Aorta (tissue), 5 donors: ENCODE measurements at places on chromosomes 5 and 9.
A peak's percentile ranks its signal among the peaks of the same experiment; 100 is the strongest.

DNA sequence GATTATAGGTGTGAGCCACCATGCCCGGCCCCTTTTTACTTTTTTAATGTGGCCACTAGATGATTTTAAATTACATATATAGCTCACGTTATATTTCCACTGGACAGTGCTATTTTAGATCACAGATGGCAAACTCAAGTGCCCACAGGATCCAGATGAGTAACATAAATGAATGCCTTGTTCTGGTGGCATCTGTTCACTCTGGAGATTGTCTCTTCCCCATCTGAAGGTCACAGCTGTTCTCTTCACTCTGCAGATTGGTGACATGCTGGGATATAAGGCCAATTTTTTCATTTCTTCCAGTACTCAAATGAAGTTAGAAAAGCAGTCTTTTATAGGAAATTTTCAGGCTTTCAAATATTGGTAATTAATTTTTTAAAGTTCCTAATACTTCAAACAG is 160.1 kb downstream of the DOCK8 start:
- DNase-seq, result no peak

DNA sequence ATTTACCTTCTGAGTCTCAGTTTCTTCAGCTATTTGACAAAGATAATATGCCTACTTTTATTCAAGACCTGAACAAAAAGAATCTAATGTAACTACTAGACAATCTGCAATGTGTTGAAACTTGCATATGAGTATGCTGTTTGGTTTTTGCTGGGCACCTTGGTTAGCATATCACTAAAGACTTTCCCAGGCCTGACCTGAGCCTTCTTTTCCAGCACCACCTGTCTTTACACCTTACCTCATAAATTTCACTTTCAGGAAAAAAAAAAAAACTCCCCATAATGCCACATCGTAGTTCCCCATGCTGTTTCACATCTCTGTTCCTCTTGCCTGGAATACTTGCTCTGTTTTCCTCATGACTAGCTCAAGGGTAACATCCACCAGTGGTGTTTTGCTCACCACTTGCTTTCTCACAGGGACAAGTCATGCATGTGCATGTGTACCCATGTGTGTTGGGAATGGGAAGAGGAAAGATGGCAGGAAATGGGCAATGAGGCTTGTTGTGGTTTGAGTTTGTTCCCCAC is 45.6 kb upstream of the TLE4 start:
- DNase-seq, result no peak

DNA sequence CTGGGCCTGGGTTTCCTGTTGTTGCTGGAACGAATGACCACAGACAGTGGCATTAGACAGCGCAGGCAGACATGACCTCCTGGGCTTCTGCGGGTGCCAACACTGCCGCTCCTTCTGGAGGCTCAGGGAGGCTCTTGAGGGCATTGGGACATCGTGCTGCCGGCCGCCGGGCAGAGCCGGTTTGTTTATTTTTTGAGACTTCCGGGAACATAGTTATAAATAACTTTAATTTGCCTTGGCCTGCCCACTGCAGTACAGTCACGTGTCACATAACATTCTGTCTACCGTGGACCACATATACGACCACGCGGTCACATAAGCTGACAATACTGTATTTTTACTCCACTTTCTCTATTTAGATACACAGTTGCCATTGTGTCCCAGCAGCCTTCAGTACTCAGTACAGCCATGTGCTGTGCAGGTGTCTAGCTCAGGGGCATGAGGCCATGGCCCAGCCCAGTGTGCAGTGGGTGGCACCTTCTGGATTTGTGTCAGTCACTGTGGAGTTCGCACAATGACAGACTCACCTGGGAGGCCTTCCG is 8.2 kb upstream of the TOR4A start:
- DNase-seq, result peak; percentile 67

GRCh38 chr9:11962327-11962726 is 730.9 kb upstream of the TYRP1 start:
- no peak for DNase-seq

GRCh38 chr5:89444088-89444487 is 561.1 kb upstream of the MEF2C start:
- DNase-seq, result no peak

DNA sequence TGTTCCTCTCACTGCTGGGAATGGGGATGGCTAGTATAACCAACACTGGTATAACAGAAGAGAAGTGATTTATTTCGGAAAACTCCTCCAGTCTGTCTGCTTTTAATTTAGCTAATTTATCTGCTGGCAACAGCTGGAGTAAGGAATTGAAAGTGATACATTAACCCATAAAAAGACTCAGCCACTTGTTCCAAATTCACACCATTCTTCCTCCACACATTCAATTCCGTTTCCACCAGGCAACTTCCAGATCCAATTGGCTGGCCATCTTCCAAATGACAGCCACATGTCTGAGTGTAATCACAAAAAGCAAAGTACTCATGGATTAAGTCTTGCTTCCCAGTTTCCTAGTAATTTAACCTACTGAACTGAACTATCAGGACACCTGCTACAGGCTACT is 77.1 kb upstream of the RETREG1 start:
- no peak for DNase-seq

DNA sequence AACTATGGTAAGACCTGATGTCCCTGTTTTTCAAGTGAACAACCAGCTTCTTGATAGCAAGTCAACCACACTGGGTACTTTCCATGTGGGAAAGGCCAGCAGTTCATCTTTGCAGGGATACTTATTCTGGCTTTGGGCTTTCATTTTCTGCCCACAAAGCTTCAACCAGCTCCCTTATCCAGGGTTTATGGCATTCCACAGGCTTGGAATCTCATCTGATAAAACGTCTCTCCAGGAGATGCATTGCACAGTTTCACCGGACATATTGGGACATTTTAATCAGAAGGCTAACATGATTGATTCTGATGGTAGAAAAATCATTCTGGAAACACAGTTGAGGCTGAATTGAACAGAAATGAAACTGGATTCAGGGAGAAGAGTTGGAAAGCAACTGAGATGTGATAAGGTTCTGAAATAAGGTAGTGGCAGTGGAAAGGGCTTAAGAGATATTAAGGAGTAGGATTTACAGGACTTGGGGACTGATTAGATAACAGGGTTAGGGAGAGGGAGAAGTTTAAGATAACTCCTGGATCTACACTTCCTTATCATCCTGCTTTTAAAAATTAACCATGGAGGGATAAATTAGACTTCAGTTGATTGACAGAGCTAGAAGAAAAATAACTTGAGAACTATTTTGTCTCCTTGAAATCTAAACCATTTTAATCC is 195.8 kb upstream of the FBXL7 start:
- no peak for DNase-seq

DNA sequence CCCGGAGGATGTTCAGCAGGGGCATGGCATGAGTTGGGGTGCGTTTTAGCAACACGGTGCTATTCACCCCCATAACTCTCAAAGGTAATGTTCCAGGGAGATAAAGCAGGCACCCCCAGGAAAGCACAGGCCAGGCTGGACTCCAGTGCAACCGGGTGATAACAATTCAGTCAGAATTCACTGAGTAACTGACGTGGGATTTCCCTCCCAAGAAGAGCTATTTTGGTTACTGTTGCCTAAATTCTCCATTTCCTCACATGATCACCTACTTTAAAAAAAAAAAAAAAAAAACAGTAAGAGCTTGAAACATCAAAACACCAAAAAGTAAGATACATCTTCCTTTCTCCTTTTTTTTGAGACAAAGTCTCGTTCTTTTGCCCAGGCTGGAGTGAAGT is 137.6 kb upstream of the WWC1 start:
- no peak for DNase-seq

GRCh38 chr9:136856541-136857141 is 4.5 kb downstream of the MAMDC4 start:
- no peak for DNase-seq
